ENCODE measurements at places on chromosomes 4 and X.
A peak's percentile ranks its signal among the peaks of the same experiment; 100 is the strongest.

DNA sequence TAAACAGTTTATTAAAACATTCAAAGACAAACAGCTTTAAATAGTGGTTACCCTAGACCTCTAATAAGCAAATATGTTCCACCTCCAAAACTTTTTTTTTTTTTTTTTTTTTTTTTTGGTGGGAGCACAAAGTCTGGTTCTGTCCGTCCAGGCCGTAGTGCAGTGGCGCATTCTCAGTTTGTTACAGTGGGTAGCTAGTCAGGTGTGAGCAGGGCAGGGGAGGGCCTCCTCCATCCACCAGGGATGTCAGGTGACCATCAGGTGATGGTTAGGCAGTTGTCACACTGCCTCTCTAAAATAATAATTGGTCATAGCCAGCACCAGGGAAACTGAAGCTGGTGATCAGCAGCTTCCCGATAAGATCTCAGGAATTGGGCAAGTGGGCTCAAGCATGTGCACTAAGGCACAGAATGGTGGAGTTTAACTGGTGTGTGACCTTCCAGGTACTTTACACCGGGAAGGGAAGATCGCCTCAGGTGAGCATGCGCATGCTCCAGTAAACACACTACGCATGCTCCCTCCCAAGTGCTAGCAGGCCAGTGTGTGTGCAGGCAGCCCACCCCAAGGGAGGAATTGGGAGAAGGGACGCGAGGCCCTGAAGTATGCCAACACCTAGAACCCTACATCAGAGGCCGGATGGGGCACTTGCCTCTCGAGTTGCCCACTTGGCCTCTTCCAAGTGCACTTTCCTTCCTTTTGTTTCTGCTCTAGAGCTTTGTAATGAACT lies 27.2 kb downstream of the TNIP2 start:
- DNase-seq = no peak

GRCh38 chr4:184950117-184950830 lies 68.0 kb upstream of the HELT start:
- no peak for DNase-seq

DNA sequence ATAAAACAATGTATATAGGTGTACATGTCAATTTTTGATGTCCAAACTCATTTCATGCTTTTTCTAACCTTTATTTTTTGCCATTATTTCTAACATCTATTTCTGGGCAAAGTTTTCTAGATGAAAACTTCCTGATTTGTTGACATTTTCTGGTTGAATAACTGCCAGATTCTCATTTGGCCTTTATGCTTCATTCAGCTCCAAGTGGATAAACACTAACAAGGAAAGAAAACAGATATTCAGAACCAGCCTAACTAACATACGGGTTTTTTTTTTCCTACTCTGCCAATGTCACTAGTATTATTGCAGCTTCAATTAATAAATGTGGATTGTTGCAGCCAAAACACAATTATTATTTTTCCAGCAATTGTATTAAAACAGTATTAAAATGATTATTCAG lies 50.9 kb upstream of the RAP1GDS1 start:
- no peak for DNase-seq

GRCh38 chr4:81505726-81506125 lies 34.0 kb upstream of the RASGEF1B start:
- no peak for DNase-seq

- DNase-seq = no peak
Measured at GRCh38 chr4:162015090-162015489, 148.7 kb downstream of the FSTL5 start.

GRCh38 chrX:48676106-48676892 lies 7.3 kb upstream of the WAS start:
- peak; percentile 89 for DNase-seq

GRCh38 chr4:8781641-8782040 lies 90.0 kb downstream of the HMX1 start:
- DNase-seq = no peak

- no peak for DNase-seq
Measured at GRCh38 chr4:4849106-4849505, 10.4 kb upstream of the MSX1 start.

DNA sequence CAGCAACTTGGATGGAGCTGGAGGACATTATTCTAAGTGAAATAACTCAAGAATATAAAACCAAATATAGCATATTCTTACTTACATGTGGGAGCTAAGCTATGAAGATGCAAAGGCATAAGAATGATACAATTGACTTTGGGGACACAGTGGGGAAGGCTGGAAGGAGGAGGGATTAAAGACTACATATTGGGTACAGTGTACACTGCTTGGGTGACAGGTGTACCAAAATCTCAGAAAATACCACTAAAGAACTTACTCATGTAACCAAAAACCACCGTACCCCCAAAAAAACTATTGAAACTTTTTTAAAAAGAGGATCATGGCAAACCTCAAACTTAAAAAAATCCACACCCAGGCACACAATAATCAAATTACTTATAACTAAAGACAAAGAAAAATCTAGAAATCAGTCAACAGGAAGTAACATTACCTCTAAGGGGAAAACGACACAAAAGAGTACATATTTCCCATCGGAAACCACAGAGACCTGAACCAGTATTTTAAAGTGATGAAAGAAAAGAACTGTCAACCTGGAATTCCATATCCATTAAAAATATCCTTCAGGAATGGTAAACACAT lies 241.8 kb downstream of the PRDM5 start:
- DNase-seq = no peak

DNA sequence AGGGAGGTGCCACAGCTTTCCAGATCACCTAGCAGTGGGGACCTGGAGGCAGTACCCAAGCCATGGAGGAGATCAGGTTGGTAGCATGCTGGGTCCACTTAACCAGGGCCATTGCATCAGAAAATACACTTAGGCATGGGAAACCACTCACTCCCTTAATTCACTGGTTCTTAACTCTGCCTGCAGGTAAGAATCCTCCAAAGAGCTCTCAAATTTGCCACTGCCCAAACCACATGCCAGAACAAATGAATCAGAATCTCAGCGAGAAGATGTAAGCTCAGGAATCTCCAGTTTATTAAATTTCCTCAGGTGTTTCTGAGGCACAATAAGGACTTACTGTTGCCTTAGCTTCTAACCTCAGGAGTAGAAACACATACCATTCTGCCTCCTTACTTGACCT lies 327.7 kb upstream of the RASGEF1B start:
- DNase-seq = no peak

GRCh38 chr4:15254236-15254880 lies 173.5 kb upstream of the C1QTNF7 start:
- DNase-seq = no peak

- DNase-seq = no peak
Measured at GRCh38 chr4:10078481-10079233, 37.9 kb downstream of the WDR1 start.

DNA sequence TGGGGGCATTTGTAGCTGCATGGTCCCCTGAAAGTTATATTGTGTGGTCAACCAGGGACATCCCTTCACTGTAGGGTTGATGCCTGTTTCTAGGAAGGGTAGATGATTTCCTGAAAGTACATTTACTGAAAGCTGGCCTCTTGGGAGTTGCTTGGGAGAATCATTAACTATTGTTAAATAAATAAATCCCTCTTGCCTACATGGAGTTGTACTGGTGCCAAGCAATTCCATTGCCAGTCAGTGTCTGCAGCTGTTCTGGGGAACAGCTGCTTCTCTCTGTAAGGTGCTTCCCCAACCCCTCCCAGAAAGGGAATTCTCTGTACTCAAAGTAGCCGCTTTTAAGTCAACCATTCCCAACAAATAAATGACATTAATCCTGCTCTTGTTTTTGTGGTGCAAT lies 51.1 kb downstream of the C4orf51 start:
- DNase-seq = no peak

GRCh38 chrX:53474707-53475106 lies 40.5 kb upstream of the HSD17B10 start:
- no peak for DNase-seq

- no peak for DNase-seq
Measured at GRCh38 chrX:1803741-1804140, 188.9 kb downstream of the ASMT start.

DNA sequence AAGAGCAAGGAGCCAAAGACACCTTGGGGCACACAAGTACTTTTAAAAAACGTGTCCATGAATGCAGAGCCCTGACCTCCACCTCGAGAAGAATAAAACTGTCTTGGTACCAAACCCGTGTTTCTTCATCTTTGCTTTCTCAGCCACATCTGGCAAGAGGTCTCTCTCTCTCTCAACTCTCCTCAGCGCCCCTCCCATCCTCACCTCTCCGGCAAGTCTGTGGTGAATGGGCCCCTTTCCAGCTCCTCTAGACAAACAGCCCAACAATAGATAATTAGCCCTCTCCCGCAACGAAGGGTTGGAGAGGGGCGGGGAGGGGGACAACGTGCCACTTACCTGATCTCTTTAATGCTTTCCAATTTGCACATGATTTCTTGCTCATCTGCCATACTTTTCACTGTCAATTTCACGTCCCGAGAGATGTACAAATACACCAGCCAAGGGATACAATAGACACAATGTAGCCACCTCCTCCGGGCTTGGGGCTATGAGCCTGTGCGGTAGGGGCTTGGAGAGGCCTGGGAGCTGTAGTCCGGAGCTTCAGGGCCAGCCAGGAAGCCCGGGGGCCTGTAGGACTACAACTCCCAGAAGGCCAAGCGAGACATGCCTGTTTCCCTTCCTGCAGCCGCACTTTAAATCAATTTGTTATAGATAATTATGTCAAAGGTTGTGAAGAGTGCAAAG lies at the start of gene ZC4H2:
Gene ZC4H2 (minus strand): TSS at position 462 of the 684 bp plus-strand sequence. CDS start 73 bp downstream, at position 389.
- peak; percentile 67 for DNase-seq

DNA sequence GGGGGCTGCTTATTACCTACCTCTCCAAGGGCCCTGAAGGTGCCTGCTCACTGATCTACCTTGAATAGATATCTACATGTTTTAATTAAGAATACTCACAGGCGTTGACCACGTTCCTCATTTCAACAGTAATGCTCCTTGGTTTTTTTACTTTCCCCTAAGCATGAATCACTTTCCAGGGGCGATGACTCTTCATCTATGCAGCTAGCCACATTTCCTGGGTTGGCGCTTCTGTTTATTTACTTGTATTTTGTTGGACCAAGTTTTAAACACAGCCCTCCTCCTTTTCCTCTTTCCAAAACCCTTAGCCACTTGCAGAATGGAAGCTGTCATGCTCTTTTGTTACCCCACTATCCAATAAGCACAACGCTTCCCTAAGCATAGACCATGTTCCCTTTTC lies 50.8 kb downstream of the CBLL2 start:
- no peak for DNase-seq

DNA sequence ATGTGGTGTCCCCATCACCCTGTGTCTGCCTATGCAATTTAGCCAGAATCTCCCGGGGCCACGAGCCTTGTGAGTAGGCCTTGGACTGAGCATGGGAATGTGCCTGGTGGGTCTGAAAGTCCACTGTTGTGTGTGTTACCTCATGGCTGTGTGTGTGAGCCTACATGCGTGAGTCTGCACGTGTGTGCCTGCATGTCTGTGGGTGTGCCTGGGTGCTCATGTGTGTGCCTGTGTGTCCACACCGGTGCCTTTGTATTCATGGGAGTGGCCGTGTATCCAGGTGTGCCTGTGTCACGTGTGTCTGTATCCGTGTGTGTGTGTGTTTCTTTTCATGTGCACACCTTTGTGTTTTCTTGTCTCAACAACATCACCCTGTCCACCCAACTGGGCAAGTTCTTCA lies 14.2 kb downstream of the ATP5ME start:
- DNase-seq = no peak

DNA sequence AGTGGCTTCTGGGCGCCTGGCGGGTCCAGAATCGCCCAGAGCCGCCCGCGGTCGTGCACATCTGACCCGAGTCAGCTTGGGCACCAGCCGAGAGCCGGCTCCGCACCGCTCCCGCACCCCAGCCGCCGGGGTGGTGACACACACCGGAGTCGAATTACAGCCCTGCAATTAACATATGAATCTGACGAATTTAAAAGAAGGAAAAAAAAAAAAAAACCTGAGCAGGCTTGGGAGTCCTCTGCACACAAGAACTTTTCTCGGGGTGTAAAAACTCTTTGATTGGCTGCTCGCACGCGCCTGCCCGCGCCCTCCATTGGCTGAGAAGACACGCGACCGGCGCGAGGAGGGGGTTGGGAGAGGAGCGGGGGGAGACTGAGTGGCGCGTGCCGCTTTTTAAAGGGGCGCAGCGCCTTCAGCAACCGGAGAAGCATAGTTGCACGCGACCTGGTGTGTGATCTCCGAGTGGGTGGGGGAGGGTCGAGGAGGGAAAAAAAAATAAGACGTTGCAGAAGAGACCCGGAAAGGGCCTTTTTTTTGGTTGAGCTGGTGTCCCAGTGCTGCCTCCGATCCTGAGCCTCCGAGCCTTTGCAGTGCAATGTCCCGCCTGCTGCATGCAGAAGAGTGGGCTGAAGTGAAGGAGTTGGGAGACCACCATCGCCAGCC lies at the start of gene ATOH1:
Gene ATOH1 (plus strand): TSS at position 422 of the 663 bp plus-strand sequence. CDS start 174 bp downstream, at position 596.
- no peak for DNase-seq

DNA sequence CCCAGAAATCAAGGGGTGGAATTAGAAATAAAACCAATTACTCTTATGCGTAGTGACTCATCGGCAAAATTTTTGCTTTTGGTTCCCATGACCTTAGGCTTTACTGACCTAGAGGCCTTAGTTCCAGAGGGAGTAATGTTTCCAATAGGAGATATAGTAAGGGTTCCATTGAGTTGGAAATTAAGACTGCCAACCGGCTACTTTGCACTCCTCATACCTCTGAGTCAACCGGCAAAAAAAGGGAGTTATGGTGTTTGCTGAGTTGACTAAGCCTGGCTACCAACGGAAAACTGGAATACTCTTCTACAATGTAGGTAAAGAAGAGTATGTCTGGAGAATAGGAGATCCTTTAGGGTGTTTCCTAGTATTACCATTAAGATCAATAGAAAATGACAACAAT lies 919.8 kb downstream of the CENPC start:
- DNase-seq = no peak

DNA sequence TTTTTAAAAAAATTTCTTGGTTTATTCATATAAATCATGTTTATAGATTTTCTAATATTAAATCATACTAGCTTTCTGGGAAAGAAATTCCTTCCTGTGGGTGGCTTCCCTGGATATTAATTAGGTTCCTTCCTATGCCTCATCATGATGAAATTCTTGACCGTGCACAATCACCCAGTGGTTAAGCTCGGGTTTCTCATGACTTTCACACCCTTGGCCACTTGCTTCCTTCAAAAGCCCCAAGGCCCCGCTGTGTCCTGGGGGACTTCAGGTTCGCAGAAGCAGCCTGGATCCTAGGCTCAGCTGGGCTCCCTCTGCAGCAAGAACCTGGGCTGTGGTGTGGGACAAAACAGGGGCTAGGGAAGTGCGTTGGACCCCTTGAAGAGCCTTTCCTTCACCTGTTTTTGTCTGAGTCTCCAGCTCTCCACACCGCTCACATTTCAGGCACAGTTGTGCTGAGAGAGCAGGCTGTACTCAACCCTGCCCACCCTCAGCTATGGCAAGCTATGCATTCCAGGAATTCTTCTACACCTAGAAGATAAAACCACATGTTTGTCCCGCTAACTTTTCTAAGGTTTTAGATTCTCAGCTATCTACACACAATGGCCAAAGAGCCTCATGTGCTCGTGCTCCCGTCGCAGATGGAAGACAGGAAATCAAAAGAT lies 48.9 kb upstream of the TMSB15B start:
- DNase-seq = no peak
